ENCODE measurements at places on chromosomes 7 and 10.

- DNase-seq = peak; percentile 95
Observed at GRCh38 chr7:94056796-94057207, 52.6 kb upstream of the BET1 start.

DNA sequence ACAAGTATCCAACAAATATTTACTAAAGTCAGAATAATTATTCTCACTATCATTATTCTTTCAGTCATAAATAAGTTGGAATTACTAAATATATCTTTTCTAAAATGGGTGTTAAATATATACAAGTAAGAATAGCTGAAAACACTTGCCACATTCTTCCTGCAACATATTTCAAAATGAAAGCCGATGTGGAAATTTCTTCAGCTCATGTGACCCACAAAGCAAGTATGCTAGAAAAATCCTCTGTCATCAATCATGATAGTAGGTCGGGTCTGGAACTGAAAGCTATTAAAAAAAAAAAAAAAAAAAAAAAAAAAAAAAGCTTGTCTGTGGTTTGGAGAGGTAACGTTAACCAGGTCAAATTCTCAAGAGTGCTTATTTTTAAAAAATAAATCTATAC lies 344.7 kb downstream of the NEBL start:
- no peak for DNase-seq

- no peak for DNase-seq
Observed at GRCh38 chr10:4525103-4525502, 300.9 kb upstream of the AKR1E2 start.

GRCh38 chr7:109402107-109402506 lies 832.4 kb downstream of the DNAJB9 start:
- no peak for DNase-seq

DNA sequence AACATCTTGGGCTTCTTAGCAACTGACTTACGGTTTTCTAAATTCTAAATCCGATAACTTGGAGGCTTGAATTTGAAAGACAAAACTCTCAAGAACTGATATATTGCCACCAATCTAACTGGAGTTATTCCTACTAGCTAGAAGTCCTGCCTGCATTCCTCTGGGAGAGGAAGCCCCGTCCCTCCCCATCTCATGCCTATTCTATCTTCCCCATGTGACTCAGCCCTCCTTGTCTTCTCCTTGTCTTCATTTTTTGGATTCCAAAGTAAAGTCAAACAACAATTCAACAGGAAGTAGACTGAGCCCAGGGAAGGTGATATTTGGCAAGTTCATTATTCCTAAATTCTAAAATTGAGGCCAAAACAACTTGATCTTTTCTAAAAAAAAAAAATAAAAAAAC lies 587.7 kb downstream of the KCNMA1 start:
- DNase-seq = peak; percentile 83

GRCh38 chr10:22986771-22987542 lies 59.1 kb downstream of the ARMC3 start:
- DNase-seq = no peak

DNA sequence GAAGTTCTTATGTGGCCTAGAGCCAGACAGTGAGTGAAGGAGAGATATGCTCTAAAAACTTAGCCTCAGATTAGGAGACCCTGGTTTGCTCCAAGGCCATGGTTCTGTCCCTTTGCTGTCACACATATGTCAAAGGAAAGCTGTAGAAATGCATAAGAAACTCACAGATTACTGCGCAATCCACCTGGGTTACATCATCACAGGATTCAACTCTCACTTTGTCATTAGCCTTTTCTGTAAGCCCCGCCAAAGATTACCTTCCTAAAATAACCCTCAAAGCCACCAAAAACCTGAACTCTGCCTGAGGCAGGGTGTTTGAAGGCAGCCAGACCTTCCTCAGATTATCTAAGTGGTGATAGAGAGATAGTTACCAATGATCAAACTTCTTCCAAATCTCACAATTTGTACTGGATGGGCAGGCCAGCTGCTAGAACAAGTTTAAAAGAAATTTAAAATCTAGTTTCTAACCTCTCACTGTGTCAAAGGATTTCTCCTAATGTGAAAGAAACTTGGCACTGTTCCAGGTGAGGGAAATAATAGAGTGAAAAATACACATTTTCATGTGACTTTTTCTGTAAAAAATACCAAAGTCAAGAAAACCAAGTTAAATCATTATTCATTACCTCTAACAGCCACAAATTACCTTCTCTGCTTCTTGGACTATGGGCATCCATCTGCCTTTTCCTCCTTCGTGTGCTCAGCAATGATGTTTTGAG lies 567.2 kb downstream of the SUGCT start:
- no peak for DNase-seq

- no peak for DNase-seq
Observed at GRCh38 chr10:124425227-124425962, 6.7 kb upstream of the OAT start.

DNA sequence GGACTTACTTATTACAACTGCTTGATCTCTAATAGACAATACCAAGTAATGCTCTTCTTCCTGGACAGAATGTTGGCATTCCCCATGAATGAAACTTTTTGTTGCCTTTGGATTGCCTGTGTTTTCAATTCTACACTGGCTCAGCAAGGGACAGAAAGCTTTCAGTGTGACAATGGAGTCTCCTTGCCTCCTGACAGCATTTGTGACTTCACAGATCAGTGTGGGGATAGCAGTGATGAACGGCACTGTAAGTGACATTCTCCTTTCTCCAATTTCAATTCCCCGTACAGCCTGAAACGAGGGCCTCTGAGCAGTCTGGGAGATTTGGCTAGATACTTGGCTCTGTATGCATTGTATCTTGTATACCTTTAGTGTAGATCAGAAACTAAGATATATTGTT lies 290 bp downstream of the MALRD1 start:
- DNase-seq = no peak

DNA sequence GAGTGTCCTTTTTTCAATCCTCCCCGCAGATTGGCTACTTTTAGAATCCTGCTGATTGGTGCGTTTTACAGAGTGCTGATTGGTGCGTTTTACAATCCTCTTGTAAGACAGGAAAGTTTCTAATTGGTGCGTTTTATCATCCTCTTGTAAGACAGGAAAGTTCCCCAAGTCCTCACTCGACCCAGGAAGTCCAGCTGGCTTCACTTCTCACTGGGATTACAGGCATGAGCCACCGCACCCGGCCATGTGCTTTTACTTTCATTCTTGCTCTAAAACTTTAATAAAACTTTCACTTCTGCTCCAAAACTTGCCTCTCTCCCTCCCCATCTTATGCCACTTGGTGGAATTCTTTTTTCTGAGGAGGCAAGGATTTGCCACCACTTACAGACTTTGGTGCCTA lies 17.0 kb upstream of the WAPL start:
- no peak for DNase-seq

DNA sequence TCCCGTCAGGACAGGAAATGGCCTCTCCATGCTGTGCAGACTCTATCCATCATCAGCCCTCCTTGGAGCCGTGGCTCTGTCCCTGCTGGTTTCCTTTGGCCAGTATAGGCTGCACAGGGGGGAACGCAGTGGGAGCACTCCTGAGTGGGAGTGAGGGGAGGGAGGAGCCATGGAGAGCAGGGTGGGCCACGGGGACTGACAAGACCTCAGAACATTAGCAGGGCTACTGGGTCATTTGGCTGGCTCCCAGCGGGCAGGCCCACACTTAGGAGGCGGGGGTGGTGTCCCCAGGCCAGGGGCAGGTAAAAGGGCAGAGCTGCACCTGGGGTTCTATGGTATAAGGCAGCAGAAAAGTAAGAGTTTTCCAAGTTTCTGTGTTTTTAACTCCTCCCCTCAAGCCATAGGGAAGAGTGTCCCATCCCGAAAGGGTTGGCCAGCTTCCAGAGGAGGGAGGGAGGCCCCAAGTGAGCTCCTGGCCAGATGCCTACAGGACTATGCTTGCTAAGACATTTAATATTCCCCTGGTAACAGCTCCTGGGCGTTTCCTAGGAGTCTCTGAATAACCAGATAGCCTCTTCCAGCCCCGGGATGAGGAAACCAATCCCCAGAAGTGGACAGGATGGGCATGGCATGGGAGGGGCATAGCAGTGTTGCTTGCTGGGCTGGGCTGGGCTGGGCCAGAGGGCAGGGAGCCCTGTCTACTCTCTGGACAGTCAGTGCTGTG lies 5.5 kb upstream of the OPN4 start:
- DNase-seq = peak; percentile 95

- no peak for DNase-seq
Observed at GRCh38 chr10:4028027-4028471, 243.0 kb upstream of the KLF6 start.

GRCh38 chr7:9175871-9176270 lies 742.5 kb downstream of the NXPH1 start:
- DNase-seq = no peak

GRCh38 chr7:137934176-137934826 lies 67.6 kb downstream of the CREB3L2 start:
- DNase-seq = no peak

DNA sequence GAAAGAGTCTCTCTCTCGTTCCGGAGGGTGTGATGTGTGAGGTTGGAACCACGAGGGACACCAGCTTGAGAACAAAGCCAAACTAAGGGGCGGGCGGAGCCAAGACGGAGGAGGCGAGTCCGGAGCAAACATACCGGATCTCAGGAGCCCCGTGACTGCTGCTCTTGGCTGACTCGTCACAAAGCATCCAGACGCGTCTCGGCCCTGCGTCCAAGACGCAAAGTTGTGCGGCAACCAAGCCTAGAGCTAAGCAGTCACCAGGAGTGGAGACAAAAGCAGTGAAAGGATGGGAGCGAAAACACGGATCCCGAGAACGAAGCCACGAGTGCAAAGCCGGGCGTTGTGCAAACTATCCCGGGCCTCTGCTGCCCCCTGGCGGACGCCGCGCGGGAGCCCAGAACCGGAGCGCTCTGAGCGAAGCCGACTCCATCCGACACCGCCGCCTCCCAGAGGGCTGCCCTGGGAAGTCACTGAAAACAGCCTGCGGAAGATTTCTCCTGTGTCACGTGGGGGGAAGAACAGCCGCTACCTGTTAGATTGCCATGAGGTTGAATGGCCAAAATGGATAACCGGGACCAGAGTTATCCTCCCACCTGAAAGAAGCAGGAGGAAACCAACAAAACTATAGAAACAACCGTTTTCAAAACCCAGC lies 46.4 kb upstream of the TMEM72 start:
- DNase-seq = peak; percentile 35

DNA sequence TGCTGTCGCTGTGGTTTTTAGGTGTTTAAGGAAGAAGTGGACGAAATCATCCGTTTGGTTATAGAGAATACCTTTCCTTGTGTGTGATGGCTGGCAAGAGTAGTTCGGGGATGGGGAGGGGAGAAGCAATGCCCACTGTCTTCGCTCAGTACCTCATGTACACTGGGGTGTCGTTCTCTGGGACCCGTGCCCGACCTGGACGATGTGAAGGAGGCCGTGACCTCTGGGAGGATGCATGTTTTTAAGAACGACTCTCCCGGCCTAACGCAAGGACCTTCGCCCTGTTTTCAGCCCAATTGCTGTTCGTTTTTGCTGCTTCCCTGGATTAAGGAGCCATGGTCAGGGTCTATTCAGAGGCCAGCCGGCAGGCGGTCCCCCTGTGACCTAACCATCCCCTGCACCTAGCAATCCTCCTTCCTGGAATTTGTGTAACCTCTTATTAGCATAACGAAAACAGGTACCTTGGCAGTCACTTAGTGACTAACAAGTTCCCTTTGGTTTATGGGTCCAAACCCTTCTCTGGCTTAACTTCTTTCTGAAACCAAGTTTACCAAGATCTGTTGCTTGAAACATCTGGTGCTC lies 1.3 kb downstream of the NFE2L3 start:
- DNase-seq = no peak

DNA sequence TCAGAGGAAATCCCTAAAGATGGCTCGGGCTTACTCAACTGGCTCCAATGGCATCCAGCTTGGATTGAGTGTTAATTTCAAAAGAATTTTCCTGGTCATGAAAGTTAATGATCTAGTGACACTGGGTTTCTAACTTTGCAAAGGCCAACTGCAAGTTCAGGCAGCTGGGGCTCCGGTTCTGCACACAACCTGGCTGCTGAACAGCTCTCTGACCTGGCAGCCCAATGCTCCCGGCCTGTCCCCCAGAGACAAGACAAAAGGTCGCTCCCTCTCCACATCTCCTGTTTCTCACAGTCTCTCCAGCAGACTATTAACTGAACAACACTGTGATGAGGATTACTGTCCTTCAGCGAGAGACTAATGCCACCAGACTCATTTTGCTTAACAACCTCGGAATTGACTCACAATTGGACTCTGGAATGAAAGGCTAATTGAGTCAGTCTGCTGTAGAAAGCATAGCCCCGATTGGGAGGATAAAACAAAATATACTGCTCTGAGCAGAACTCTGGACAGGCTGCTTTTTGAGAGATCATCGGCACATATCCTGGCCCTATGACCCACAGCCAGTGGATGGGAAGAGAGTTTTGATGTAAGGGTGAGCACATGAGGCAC lies 174.5 kb downstream of the GFRA1 start:
- no peak for DNase-seq

- no peak for DNase-seq
Observed at GRCh38 chr7:139991269-139991666, 71.5 kb downstream of the PARP12 start.

GRCh38 chr10:103640436-103641181 lies 147.1 kb downstream of the NEURL1 start:
- DNase-seq = no peak

DNA sequence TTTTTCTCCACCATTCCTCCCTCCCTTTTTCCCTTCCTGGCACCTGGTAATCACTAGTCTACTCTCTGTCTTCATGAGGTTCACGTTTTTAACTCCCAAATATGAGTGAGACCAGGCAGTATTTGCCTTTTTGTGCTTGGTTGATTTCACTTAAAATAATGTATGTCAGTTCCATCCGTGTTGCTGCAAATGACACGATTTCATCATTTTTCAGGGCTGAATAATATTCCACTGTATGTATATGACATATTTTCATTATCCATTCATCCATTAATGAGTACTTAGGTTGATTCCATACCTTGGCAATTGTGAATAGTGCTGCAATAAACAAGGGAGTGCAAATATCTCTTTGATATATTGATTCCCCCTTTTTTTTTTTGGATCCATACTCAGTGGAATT lies 25.8 kb downstream of the GALNT17 start:
- DNase-seq = no peak

- no peak for DNase-seq
Observed at GRCh38 chr7:51239691-51240090, 76.9 kb downstream of the COBL start.

GRCh38 chr10:131789516-131789915 lies 111.3 kb upstream of the PPP2R2D start:
- DNase-seq = no peak

GRCh38 chr10:132535065-132535651 lies 2.4 kb upstream of the INPP5A start:
- DNase-seq = no peak

DNA sequence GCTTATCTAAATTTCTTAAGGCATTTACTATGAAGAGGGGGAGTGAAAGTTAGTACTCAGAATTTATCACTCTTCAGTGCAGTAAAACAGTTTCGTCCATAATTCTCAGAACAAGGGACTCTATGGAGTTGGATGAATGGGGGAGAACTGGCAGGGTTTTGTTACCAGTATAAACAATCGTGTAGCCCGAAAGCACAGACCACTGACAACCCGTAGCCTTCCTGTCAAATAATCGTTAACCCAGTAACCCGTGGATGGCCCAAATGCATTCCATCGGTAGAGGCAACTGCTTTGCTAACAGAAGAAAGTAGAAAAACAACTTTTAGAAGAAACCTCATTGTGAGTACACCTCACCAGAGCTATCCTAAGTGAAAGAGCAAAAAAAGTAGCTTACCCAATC lies 583.9 kb downstream of the NXPH1 start:
- no peak for DNase-seq

- DNase-seq = no peak
Observed at GRCh38 chr10:8088504-8088903, 34.0 kb downstream of the GATA3 start.

All from NCI-H226 (cell line).